ENCODE measurements at places on chromosomes 5 and 9. TPM values are rescaled to one million over a fixed set of nuclear protein-coding genes. Genes with fewer than 3 reads are reported as not detected.
A peak's percentile ranks its signal among the peaks of the same experiment; 100 is the strongest.

- peak within 1 kb of the TSS; percentile 85 for H3K4me3 ChIP-seq
- no peaks in the 10 kb centered on the region for H3K27me3 ChIP-seq
- H3K4me1 ChIP-seq: peaks cover 3% of the 10 kb centered on the region
- peak; percentile 98 for ATAC-seq
- peak within 1 kb of the TSS; percentile 80 for H3K27ac ChIP-seq
- H3K36me3 ChIP-seq: no peaks in the 10 kb centered on the region
Measured at GRCh38 chr9:123929870-123930831, at the start of gene DENND1A. DENND1A (minus strand) TSS chr9:123930126; CDS start chr9:123929905, 221 bp downstream.

DNA sequence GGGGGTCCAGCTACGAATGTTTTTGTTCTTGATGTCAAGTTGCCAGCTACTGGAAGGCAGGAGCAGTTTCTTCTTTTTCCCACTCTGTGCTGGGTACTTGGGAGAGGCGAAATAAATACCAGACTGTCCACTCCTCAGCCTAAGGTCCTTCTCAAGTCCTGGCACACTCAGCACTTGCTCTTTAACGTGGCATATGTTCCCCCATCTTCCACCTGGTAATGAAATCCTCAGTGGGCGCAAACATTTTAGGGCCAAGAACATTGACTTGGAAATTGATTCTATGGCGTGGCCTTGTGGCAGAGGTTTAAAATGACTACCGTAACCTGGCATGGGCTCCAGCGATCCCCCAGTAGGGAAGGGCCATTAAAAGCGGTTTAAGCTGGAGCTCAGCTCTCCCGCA lies 51.1 kb upstream of the UBTD2 start:
- H3K4me3 ChIP-seq: no peak overlapping the region
- ATAC-seq: no peak
- H3K36me3 ChIP-seq: peaks cover 59% of the 10 kb centered on the region
- H3K27me3 ChIP-seq: no peaks in the 10 kb centered on the region
- no peak overlapping the region for H3K27ac ChIP-seq

GRCh38 chr9:36332006-36332405 lies 68.1 kb downstream of the RNF38 start:
- no peak for ATAC-seq
- no peaks in the 10 kb centered on the region for H3K27me3 ChIP-seq
- H3K36me3 ChIP-seq: no peaks in the 10 kb centered on the region
- H3K27ac ChIP-seq: no peak overlapping the region
- H3K4me3 ChIP-seq: no peak overlapping the region

GRCh38 chr5:58890701-58891085 lies 307.8 kb downstream of the RAB3C start:
- no peaks in the 10 kb centered on the region for H3K36me3 ChIP-seq
- H3K4me3 ChIP-seq: no peak overlapping the region
- no peak for ATAC-seq
- H3K4me1 ChIP-seq: no peaks in the 10 kb centered on the region
- no peaks in the 10 kb centered on the region for H3K27me3 ChIP-seq

Gene CCT5
- total RNA-seq: 159 TPM

Gene NMUR2
- total RNA-seq: not detected

Gene DMGDH
- total RNA-seq: 7.3 TPM

- no peak overlapping the region for H3K27ac ChIP-seq
- H3K4me3 ChIP-seq: no peak overlapping the region
- no peaks in the 10 kb centered on the region for H3K36me3 ChIP-seq
- peak; percentile 78 for ATAC-seq
- peaks cover 47% of the 10 kb centered on the region for H3K27me3 ChIP-seq
Measured at GRCh38 chr9:136631038-136632000, 31.4 kb upstream of the EGFL7 start.

DNA sequence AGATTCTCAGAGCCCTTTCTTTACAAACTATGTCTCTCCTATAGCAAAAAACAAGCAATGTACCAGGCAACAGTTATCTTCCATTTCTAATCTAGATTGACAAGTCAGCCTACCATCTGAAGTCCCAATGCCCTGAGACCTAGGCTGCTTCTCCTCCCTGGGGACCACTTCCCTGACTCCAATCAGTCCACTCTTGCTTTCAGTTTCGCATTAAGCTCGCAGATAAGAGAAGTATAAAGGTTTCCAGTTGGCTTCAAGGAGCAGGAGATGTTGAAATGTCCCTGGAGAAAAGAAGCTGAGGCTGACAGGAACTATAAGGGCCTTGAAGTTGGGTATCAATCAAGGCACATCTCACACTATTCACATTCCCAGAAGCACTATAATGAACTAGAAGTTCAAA lies 32.3 kb downstream of the ERP44 start:
- H3K36me3 ChIP-seq: no peaks in the 10 kb centered on the region
- peaks cover 3% of the 10 kb centered on the region for H3K4me1 ChIP-seq
- no peak overlapping the region for H3K4me3 ChIP-seq
- no peaks in the 10 kb centered on the region for H3K27me3 ChIP-seq

DNA sequence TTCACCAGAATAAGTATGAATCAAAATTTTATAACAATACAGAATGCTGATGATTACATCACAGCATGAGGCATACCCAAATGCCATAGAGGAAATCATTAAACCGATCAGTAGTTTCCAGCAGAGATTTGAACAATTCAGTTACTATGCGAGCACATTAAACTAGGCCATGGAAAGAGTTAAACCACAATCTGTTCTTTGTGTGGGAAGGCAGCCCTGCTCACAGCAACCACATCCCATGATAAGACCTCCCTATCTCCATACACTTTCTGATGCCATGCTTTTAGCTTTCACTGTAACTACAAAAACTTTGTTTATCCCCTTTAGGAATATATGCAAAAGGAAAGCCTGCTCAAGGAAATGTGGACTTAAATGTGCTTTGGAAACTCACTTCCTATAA lies 4.5 kb downstream of the NFIB start:
- no peaks in the 10 kb centered on the region for H3K27me3 ChIP-seq
- peaks cover 70% of the 10 kb centered on the region for H3K4me1 ChIP-seq
- ATAC-seq: no peak
- no peak overlapping the region for H3K4me3 ChIP-seq

Gene CAMK4
- 4.7 TPM for total RNA-seq

DNA sequence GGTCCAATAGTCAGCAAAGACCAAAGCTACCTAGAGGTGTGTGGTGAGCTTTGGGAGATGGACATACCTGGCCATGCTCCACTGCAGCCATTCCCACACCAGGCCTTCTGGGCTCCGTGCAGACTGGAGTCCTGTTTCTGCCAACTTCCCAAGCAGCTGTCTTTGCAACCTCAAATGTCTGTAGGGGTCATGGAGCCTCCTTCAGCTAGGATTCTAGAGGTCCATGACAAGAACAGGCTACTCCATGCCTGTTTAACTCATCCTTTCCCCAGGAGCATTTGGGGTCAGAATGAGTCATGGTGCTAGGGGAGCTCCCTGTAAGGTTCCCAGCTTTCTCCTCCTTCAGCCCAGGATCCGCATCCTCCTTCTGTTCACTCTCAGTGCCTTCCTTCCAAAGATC lies 17.1 kb downstream of the VPS13A start:
- no peaks in the 10 kb centered on the region for H3K27me3 ChIP-seq
- no peak overlapping the region for H3K4me3 ChIP-seq
- H3K4me1 ChIP-seq: no peaks in the 10 kb centered on the region
- no peaks in the 10 kb centered on the region for H3K36me3 ChIP-seq

Gene HTR1A
- total RNA-seq: not detected

GRCh38 chr5:19555436-19555835 lies 432.6 kb downstream of the CDH18 start:
- no peaks in the 10 kb centered on the region for H3K4me1 ChIP-seq
- no peaks in the 10 kb centered on the region for H3K27me3 ChIP-seq
- no peak overlapping the region for H3K4me3 ChIP-seq
- no peak overlapping the region for H3K27ac ChIP-seq
- ATAC-seq: no peak

DNA sequence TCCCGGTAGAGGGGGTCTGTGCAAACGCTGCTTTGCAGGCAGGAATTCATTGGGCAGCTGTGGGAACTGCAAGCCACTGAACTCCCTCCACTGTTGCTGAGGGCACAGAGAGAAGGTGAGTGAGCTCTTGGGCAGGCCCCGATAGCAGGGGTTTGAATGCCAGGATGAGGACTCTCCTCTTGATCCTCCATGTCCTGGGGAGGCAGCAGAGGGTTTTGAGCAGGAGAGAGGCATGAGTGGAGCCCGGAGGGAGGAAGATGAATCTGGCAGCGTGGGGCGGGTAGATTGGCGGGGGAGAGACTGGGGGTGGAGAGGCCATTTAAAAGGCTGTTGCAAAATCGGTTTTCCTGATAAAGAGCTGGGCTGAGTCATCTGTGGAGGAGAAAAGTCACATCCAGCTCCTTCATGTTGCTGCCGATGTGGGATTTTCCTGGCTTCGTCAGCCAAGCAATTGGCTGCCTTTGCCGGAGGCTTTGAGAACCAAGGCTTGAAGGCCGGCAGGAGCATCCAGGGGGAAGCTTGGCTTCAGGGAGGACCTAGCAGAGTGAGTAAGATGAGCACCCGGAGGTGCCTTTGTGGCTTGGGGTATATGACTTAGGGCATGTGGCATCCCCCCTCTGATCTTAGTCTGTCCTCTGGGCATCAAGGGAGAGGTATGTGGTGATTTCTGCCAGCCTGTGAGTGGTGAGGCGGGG lies at the start of gene SYNPO:
Gene SYNPO (plus strand): TSS at position 350 of the 695 bp plus-strand sequence. CDS start 7,616 bp downstream, outside the sequence.
- H3K27ac ChIP-seq: peak within 1 kb of the TSS; percentile 84
- H3K4me3 ChIP-seq: no peak within 1 kb of the TSS
- ATAC-seq: peak; percentile 76
- H3K4me1 ChIP-seq: peaks cover 100% of the 10 kb centered on the region
- H3K27me3 ChIP-seq: no peaks in the 10 kb centered on the region
- no peaks in the 10 kb centered on the region for H3K36me3 ChIP-seq

DNA sequence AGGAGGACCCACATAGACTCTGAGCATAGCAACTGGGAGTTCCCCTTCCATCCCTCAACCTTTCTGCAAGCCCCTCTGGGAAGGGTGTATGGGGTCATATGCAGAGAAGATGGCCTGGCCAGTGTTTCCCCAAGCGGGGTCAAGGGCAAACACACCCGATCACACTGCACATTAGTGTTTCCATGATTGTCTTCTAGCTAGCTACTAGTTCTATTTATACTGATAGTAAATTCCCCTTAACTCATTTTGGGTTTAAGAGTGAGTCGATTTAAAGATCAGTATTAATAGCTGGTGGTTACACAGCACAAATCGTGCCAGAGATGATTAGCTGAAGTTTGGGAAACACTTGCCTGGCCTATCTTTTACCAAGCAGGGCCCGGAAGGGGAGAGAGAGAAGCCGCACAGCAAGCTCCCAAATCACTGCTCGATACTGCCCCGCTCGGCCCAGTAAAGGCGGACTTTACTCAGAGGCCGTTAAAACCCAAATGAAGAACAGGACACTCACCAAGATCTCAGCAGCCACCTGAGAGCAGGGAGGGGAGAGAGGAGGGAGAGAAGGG lies 29.4 kb upstream of the TNIP1 start:
- no peaks in the 10 kb centered on the region for H3K27me3 ChIP-seq
- H3K4me1 ChIP-seq: peaks cover 51% of the 10 kb centered on the region
- no peaks in the 10 kb centered on the region for H3K36me3 ChIP-seq
- no peak overlapping the region for H3K4me3 ChIP-seq

- H3K4me3 ChIP-seq: no peak overlapping the region
- H3K27me3 ChIP-seq: peaks cover 80% of the 10 kb centered on the region
- ATAC-seq: no peak
- no peaks in the 10 kb centered on the region for H3K36me3 ChIP-seq
Measured at GRCh38 chr5:180138214-180138975, 66.8 kb upstream of the RNF130 start.

- H3K4me1 ChIP-seq: peaks cover 20% of the 10 kb centered on the region
- H3K36me3 ChIP-seq: no peaks in the 10 kb centered on the region
- H3K4me3 ChIP-seq: no peak overlapping the region
- H3K27me3 ChIP-seq: no peaks in the 10 kb centered on the region
Measured at GRCh38 chr5:89020926-89021610, 138.1 kb upstream of the MEF2C start.

- no peak overlapping the region for H3K27ac ChIP-seq
- H3K36me3 ChIP-seq: no peaks in the 10 kb centered on the region
- ATAC-seq: peak; percentile 53
- H3K4me3 ChIP-seq: no peak overlapping the region
- no peaks in the 10 kb centered on the region for H3K27me3 ChIP-seq
- H3K4me1 ChIP-seq: peaks cover 9% of the 10 kb centered on the region
Measured at GRCh38 chr9:131366761-131367401, 27.0 kb upstream of the PRRC2B start.

GRCh38 chr9:89358985-89359384 lies 40.7 kb downstream of the SECISBP2 start:
- no peak overlapping the region for H3K27ac ChIP-seq
- H3K27me3 ChIP-seq: no peaks in the 10 kb centered on the region
- no peaks in the 10 kb centered on the region for H3K36me3 ChIP-seq
- H3K4me1 ChIP-seq: no peaks in the 10 kb centered on the region
- H3K4me3 ChIP-seq: no peak overlapping the region

GRCh38 chr5:6225121-6225607 lies 153.2 kb downstream of the MED10 start:
- no peak overlapping the region for H3K27ac ChIP-seq
- H3K4me3 ChIP-seq: no peak overlapping the region

DNA sequence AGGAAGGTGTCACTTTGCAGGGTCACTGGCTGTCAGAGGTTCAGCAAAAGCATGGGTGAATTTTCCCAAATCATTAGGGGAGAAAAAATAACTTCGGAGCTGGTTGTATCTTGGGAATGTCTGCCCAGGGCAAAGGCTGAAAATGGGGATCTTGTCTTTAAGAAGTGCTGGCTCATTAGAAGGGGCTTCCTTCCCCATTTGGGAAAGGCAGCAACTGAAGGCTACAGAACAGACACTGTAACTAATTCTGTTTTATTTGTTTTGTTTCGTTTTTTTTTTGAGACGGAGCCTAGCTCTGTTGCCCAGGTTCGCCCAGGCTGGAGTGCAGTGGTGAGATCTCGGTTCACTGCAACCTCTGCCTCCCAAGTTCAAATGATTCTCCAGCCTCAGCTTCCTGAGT lies 70.3 kb upstream of the PCA3 start:
- H3K27ac ChIP-seq: no peak overlapping the region
- H3K27me3 ChIP-seq: no peaks in the 10 kb centered on the region
- no peaks in the 10 kb centered on the region for H3K36me3 ChIP-seq
- no peak for ATAC-seq
- no peaks in the 10 kb centered on the region for H3K4me1 ChIP-seq
- H3K4me3 ChIP-seq: no peak overlapping the region

DNA sequence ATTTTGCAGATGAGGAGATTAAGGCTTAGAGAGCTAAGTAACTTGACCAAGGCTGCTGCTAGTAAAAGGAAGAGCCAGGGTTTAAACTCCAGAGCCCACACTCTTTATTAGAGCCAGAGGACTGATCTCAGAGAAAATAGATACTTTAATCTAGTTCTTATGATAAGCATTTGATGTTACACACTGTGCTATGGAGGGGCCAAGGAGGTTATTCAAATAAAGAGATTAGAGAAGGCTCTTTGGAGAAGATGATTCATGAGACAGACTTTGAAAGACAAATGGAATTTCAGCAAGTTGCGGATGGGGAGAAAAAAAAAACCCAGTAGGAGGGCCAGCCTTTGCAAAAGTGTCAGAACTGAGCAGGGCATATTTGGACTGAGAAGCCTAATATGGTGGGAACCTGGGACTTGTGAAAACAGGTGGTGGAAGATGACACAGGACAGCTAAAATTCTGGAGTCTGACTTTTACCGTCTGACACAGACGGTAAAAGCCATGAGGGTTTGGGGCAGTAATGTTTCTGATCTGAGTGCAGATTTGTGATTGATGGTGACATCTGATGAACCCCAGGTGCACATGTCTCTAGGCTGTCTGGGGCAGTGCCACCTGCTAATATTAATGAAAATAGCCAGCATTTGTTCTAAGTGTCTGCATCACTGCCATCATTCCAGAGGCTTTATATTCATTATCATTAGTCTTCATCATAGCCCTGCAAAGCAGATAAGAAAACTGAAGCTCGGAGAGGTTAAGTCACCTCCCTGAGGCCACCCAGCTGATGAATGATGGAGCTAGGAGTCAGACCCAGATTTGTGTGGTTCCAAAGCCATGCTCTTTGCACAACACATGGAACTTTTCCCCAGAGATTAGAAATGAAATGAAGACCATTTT lies 65.3 kb upstream of the CXCL14 start:
- no peak overlapping the region for H3K27ac ChIP-seq
- H3K4me1 ChIP-seq: no peaks in the 10 kb centered on the region
- no peak overlapping the region for H3K4me3 ChIP-seq
- no peak for ATAC-seq

Gene ELOVL7
- 5.1 TPM for total RNA-seq
